Germinal center (tissue), 1 donor: ENCODE measurements at places on chromosomes 5 and 9.

DNA sequence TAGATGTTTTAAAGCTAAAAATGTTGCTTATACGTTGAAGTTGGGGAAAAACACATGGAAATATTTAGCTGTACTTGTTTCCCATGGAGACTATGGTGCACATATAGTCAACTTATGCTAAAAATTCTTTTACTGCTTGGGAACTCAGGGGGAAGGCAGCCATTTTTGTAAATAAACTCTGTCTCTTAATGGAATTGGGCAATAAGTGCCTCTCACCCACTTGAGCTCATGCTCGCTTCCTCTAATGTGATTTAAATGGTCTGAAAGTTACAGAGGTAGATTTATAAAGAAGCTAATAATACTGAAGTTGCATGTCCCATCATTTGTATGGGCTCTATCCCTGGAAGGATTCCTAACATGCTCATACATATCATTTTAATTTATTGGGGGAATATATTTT is 523.8 kb downstream of the RASEF start:
- DNase-seq = no peak

GRCh38 chr9:108569624-108570023 is 286.2 kb downstream of the ACTL7B start:
- no peak for DNase-seq

DNA sequence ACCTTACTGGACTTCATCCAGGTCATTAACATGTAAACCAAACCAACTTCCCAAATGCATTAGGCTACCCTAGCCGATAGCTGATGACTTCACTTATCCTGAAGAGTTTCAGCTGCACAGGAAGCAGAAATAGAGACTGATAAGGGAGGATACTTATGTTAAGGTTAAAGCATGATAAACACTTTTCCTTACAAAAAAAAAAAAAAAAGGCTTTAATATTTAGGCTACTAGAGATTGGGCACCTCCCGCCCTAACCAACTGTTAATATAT is 1.6 kb upstream of the MEF2C start:
- DNase-seq = no peak

DNA sequence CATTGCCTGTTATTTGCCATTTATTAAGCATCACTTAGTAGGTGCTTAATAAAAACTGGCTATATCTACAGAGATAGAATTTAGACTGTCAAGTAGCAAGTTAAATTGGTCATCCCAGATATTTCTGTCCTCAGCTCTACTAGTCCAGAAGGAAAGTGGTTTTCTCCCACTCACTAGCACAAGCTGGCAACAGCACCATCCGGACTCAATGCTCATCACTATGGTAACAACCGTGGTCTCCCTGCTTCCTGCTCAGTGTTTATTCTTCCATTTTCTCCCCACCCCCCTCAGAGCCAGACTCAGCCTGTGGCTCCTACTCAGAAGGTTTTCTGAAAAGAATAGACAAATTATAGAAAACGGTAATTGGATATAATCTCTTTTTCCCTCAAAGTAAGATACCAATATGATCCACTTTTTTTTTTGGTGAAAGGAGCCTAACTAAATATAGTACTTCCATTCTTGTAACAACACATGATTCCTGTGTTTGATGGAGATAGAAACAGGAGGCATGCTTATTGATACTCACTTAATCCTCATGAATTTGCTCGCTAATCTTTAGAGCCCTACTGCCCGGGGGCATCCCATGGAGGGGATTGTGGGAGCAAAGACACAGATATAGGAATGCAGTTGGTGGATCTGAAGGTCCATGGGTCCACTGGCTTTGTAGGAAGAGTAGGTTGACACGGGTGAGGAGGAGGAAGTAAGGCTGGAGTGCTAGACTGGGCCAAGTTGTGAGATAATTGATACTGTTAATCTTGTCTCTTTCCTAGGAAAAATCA is 191.4 kb downstream of the MAN2A1 start:
- DNase-seq = no peak

DNA sequence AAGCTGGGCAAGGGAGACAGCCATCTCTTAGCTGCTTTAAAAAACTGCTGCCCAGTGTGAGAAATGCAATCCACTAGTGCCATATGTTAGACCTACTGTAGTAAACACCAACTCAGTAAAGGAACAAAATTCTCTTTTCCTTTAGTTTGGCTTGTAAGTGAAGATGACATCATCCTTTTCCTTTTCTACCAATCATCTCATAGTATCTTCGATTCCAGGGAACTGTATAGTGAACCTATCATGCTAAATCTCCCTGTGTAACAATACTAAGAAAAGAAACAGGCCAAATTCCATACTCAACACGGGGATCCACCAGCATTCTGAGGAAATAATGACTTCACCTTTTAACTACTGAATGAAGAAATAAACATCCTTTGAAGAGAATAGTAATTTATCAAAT is 100.1 kb downstream of the RAPGEF6 start:
- DNase-seq = no peak

GRCh38 chr5:8767746-8768145 is 778.1 kb downstream of the SEMA5A start:
- no peak for DNase-seq

DNA sequence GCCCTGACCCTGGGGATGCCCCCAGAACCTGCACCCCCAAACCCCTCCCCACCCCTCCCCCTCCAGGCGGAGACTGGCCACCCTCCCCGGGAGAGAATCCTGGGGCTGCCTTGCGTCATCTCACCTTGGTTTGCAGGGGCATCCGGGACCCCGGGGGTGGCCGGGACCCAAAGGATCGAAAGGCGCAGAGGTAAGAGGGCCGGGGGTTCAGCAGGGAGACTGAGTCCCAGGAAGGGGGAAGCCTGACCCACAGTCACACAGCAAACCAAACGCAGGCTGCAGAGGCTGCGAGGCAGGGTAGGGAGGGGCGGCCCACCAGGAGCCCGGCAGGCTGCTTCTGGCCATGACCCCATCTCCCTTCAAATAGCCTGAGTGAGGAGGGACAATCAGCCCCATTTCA is 33.8 kb upstream of the ORM1 start:
- DNase-seq = no peak

DNA sequence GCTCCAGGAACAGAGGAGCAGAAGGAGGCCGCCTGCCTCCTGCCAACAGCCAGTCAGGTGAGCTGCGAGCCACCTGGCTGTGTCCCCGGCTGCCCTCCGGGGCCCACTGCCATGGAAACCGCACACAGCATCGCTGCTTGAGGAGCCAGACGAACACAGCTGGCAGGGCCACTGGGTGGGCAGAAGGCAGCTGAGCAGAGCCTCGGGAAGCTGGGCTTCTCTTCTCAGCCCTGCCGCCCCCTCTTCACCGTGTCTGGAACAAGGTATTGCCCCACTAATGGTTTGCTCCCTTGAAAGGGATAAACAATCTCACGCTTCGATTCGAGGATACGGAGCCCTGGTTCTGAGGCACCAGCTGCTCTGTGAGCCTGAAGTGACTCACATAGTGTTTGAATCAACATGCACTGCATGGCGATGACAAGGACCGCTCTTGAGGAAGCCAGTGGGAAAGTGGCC is 63.7 kb upstream of the RUFY1 start:
- no peak for DNase-seq

GRCh38 chr5:76874088-76874581 is 24.3 kb downstream of the S100Z start:
- DNase-seq = peak; percentile 52

GRCh38 chr5:149045089-149045460 is 17.8 kb downstream of the SH3TC2 start:
- no peak for DNase-seq

GRCh38 chr5:108762660-108763059 is 15.0 kb downstream of the FER start:
- DNase-seq = no peak

DNA sequence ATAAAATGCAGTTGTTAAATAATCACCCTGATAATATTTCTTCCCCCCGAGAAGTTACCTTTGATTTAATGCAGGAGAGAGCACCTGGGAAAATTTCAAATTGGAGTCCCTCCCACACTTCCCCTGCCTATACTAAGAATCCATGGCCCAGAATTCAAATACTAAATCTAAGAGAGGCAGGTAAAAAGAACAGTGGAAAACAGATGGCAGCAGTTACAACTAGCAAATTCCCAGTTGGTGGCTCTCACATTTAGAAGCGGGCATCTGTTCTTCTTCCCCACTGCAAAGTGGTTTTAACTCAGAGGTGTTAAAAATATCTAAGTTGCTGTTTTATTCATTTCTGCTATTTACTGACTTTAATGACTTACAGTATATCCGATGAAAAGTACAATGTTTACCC is 210.4 kb upstream of the ELAVL2 start:
- DNase-seq = no peak

DNA sequence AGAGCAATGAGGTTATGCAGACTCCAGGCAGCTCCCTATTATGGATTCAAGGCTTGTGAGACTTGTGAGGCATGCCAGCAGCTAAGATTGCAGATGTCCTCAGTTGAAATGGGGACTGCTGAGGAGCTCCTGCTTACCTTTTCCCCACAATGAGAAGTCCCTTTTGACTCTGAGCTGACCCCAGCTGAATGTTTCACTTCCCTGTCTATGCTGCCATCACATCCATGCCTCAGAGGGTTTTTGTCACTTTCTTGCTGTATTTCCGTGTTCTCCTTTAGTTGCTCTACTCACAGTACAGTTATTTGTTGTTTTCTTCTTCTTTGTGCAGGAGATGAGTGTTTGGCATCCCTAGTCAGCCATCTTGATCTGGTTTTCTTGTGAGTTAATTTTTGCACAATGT is 18.8 kb upstream of the OR2S2 start:
- peak; percentile 57 for DNase-seq

- no peak for DNase-seq
Measured at GRCh38 chr5:149441986-149442385, 62.9 kb upstream of the IL17B start.

- DNase-seq = peak; percentile 71
Measured at GRCh38 chr5:88675708-88676636, 207.0 kb downstream of the MEF2C start.

- DNase-seq = no peak
Measured at GRCh38 chr9:95953986-95954385, 78.5 kb downstream of the ERCC6L2 start.

GRCh38 chr9:81976351-81976750 is 12.2 kb upstream of the SPATA31D1 start:
- DNase-seq = no peak

DNA sequence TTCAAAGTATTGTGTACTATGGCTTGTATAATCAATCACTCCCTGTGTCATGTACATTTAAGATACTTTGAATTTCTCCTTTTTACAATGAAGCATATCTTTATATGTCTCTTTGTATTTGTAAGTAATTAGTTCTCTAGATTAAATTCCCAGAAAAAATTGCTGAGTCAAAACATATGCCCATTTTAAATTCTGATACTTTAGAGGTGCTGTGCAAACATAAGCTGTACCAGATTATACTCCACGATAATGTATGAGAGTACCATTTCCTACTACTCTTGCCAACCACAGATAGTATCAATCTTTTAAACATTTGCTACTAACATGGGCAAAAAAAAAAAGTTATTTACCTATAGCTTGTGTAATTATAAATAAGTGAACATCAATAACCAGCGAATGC is 18.3 kb downstream of the DCAF10 start:
- DNase-seq = no peak

DNA sequence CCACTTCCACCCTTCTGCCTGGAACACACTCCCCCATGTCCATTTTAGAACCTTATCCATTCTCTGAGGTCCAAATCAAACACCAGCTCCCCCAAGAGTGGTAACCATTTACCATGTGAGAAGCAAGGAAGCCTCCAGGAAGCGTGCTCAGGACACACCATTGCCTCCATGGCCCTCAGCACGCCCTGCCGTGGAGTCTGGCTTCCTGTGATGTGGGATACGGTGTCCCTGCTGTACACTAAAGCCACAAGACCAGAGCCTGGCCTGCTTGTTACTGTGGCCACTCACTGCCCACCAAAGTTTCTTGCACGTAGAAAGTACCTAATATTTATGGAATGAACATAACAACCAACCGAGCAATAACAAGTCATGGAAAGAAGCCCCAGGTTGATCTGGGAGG is 151.7 kb downstream of the SEMA5A start:
- DNase-seq = no peak
